ENCODE measurements at places on chromosomes 1 and 21.

DNA sequence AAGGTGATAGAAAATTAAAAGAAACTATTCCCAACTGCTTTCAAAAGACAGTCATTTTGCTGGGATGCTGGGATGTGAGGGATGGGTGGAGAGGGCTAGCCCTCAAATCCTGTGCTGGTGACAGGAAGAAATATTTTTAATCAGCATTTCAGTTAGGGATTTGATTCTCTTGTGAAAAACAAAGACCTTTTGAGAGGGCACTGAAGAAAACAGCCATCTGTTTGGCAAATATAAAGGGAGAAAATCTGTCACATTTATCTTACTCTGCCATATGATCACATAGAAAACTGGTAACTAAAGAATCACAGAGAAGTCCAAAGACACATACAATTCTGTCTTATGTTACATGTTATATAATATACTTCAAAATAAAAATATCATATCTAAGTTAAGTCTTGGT is 12.3 kb downstream of the STXBP3 start:
- DNase-seq: no peak

DNA sequence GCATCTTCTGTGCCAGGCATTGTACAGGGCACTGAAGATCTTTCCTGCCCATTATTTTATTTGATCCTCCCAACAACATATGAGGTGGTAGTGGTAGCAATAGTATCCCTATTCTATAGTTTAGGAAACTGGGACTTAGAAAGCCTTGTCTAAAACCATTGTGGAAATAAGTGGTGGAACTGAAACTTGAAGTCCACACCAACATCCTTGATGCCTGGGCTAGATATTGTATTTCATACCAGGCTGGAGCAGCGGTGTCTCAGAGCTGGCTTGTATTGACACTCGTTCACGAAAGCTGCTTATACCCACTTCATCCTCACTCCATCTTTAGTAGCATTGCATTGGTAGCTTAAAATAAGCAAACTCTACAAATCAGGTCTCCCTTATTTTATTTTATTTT is 9.7 kb upstream of the CTSS start:
- no peak for DNase-seq

DNA sequence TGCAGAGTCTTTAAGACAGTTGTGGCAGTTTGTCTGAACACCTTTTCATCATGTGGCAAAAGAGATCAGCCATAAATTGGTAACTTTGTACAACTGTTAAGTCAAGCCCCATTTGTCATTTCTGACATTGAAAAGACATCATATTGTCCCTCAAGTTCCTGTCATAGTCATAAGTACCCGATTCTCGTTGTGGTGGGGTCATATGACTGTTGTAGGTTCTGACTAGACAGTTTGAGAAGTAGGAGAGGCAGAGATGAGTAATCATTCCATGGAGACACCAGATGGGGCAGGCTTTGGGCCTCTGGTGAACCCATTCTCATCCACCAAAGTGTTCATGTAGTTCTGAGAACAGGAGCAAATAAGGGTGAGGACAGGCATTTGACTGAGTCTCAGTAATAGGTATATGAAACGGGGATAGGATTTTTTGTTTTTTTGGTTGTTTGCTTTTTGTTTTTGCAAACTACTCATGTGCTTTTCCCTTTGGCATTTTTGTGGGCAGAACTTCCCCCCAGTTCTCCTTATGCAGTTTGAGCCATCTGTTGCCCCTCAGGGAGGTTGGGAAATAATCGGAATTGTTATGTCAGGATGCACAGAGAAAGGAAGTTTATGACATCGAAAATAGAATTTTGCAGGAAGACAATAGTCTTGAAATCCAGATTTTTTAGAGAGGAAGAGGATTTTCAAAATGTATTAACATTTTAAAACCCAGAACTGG is 86.9 kb upstream of the KCNE2 start:
- DNase-seq: no peak

DNA sequence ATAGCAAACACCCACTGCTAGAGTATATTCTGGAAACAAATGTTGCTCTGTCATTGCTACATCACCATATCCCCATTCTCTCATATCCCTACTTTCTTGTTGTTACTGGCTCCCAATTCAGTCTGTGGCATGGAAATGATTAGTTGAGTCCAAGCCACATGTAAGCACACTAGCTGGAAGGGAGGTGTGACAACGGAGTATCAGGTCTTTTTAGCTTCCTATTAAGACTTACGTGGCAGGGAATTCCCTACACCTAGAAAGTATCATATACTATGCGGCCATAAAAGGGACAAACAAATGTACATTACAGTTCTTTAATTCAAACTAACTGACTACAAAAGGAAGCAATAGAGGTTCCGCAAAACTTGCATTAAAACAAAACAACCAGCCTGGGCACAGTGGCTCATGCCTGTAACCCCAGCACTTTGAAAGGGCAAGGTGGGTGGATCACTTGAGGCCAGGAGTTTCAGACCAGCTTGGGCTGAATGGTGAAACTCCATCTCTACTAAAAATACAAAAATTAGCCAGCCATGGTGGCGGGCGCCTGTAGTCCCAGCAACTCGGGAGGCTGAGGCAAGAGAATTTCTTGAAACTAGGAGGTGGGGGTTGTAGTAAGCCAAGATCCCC is 48.6 kb downstream of the INTS7 start:
- no peak for DNase-seq

DNA sequence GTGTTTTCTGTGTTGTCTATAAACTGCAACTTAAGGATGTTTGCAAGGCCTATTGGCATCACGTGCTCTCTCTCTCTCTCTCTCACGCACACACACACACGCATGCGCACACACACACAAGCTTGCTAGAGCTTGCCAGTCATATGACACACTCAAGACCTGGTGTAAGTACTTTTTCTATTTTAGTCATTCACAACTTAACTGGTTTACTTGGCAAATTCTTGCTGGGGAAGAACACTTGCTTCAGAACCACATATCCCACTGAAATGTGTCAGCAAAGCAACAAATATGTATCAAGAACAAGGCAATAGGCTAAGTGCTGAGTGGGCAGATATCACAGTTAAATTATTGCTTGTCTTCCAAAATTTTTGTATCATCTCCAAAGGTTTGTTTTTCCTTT is 107.8 kb downstream of the DISC1 start:
- no peak for DNase-seq

DNA sequence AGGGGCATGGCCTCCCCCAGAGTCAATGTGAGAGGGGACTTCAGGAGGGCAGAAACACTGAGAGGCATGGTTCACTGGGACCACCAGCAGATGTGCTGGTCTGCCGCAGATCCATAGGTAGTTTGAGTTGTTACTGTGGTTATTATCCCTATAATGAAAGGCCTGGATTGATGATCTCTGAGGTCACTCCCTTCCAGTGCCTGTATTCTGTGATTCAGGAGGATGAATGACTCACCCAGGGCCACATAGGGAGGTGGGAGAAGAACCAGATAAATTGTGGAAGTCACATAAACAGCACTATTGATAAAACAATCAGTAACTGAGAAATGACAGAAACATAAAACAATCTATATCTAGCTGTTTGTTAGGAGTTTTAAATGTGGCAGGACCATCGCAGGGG is 22.7 kb upstream of the ACTL8 start:
- no peak for DNase-seq

- no peak for DNase-seq
Measured at GRCh38 chr1:211813590-211813989, 17.0 kb downstream of the LPGAT1 start.

DNA sequence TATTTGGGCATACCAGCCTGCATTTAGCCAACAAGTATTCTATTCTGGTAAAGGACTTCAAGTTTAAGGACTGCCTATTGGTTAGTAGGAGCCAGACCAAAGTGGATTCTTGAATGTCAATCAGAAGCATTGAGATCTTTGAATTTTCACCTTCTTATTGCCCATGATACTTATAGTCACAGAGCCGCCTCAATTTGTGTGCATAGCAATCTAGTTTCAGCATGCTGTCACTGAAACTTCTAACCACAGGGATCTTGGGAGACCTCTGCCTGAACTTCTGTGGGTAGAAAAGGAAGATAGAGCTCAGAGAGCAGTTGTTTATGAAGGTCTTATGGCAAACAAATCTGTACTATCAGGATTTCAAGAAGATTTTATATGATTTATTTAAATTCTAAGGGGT is 501.4 kb upstream of the USP24 start:
- DNase-seq: no peak

- no peak for DNase-seq
Measured at GRCh38 chr21:45112371-45112770, 38.0 kb downstream of the ADARB1 start.

DNA sequence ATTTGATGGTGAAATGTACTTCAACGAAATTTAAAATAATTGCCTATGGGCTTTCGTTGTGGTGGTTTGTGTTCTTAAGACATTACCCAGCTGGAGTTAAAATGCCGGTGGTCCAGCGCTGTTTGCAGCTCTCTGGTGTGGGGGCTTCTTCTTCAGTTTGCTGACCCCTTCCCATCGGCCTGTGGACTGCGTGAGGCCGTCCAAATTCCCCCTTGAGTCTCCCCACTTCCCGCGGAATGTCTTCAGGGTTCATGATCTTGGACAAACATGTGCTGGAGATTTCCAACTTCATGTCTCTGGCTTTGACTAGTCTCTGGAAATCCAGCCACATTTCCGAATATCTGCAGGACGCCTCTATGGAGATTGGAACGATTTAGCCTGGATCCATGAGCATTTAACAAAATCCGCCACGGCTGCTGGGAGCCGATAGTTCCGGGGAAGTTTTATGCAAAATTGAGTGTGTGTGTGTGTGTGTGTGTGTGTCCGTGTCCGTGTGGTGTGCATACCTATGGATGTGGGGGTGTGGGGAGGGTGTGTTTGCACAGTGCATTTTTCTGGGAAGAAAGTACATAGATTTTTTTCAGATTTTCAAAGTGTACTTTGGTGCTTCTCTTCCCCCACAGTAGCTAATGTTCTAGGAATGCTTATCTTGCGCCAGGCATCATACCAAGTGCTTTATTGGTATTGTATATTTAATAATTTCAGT is 117.2 kb downstream of the PCP4 start:
- no peak for DNase-seq

Data from DMS153 (cell line).